ENCODE measurements at places on chromosomes 6 and 20. TPM values are rescaled to one million over a fixed set of nuclear protein-coding genes. Genes with fewer than 3 reads are reported as not detected.

The SPATS1 gene
- not detected for total RNA-seq

The PLAGL1 gene
- 23.3 TPM for total RNA-seq

The BCAS1 gene
- not detected for total RNA-seq

The LY86 gene
- total RNA-seq: not detected

The PKIB gene
- 45.0 TPM for total RNA-seq

The TCF19 gene
- 0.66 TPM for total RNA-seq
